ENCODE measurements at places on chromosomes 2 and 18.

DNA sequence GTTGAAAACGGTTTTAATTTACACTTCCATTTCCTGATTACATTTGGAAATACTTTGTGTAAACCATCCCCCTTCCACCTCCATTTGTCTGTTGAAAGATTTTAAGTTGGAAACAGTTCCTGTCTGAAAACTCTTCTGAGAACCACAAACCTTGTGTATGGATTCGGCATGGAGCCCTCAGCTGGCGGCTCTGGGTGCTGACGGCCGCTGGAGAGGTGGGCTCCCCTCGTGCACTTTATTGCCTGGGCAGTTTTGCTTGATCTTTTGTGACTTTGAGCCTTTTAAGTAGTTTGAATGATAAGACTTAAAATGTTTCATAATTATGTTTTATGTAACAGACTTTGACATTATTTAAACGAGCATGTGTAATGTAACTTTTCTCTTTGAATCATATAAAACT lies 11.1 kb downstream of the KLF11 start:
- peaks cover 14% of the 10 kb centered on the region for H3K4me1 ChIP-seq
- H3K4me3 ChIP-seq: no peak overlapping the region
- H3K27me3 ChIP-seq: peaks cover 2% of the 10 kb centered on the region
- peaks cover 48% of the 10 kb centered on the region for H3K36me3 ChIP-seq
- DNase-seq: no peak
- no peak overlapping the region for H3K27ac ChIP-seq

GRCh38 chr2:40173276-40173675 lies 278.6 kb downstream of the SLC8A1 start:
- H3K36me3 ChIP-seq: no peaks in the 10 kb centered on the region
- no peak overlapping the region for H3K27ac ChIP-seq
- H3K4me3 ChIP-seq: no peak overlapping the region
- no peaks in the 10 kb centered on the region for H3K27me3 ChIP-seq
- H3K4me1 ChIP-seq: no peaks in the 10 kb centered on the region

- H3K4me1 ChIP-seq: no peaks in the 10 kb centered on the region
- no peak overlapping the region for H3K27ac ChIP-seq
- DNase-seq: no peak
Observed at GRCh38 chr18:29560270-29560669, 1383.3 kb upstream of the CDH2 start.

DNA sequence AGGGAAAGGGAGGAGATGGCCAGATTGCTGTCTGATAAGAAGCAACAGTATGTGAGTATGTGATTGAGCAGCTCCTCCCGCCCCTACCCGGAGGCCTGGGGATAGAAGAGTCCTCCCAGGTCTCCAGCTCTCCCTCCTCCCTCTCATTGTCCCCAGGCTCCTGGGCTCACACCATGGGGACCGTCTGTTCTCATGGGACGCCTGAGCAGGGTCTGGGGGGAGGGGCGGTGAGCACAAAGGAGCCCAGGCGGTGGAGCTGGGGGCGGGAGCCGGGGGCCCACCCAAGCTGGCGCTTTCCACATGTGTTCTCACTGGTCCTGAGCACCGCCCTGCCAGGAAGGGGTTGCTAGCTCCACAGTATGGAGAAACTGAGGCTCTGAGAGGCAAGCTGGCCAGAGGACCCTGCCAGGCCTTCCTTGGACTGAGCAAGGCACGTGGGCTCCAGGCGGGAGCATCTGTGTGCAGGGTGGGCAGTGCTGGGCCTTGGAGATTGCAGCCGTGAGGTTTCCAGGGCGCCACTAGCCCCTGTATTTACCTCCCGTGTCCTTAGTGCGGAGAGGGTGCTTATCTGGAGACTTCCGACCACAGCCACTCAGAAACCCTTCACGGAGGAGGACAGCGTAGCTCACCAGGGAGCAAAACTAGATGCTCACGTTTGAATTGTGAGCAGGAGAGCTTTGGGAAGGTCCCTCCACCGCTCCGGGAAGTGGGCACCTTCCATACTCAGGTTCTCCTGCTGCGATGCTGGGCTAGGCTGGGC lies 37.4 kb downstream of the PDIA6 start:
- no peak overlapping the region for H3K27ac ChIP-seq
- H3K27me3 ChIP-seq: no peaks in the 10 kb centered on the region
- no peaks in the 10 kb centered on the region for H3K36me3 ChIP-seq
- no peak for DNase-seq

All from psoas muscle (tissue), 8 donors.